ENCODE measurements at places on chromosomes 6 and 20.

DNA sequence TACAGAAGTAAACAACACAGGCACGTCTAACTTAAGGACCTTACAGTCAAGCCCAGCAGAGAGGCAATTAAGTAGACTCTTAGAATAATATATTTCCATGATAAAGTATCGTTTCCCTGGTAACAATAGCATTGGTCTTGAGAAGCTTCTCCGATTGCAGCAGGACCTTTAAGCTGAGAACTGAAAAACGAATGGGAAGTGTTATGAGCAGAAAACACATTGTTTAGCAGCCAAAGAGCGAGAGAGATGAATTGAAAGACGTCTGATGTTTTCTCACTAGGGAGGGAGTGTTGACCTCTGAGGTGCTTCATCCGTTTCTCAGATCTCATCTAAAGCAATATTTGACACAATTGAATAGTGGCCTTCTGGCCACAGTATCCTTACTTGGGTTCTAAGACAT is 855 bp downstream of the BYSL start:
- no peak for DNase-seq

DNA sequence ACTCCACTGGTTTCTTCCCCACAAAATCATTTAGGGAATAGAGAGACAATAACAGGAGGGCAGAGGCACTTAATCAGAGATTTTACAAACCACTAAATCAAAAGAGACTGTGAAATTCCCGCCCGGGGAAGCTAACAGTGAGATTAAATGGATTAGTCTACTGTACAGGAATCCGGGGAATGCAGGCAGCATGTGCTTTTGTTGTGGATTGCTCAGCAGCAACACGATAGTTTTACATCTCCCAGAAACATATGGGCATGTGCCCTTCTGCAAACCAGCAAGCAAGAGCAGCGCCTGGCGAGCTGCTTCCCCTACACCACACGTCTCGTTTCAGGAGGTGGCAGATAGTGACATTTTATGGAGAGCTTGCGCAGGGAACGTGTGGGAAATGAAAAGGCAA is 382.3 kb downstream of the CD83 start:
- DNase-seq, result peak; percentile 78

DNA sequence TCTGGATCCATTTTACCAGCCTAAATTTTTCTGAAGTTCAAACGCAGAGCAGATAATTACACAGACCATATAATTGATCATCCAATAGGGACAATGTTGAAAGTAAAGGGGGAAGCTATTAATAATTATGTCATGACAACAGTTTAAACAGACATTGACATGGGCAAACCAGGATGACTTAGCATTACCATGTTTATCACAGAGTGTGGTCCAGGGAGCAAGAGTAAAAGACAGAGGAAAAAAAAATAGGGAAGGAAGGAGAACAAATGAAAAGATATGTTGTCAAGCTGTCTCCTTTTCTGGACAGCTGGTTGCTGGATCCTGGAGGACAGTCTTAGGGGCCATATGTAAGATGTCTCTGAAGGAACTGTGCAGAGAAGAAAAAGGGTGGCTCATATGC is 69.4 kb upstream of the FBXL4 start:
- DNase-seq, result no peak

DNA sequence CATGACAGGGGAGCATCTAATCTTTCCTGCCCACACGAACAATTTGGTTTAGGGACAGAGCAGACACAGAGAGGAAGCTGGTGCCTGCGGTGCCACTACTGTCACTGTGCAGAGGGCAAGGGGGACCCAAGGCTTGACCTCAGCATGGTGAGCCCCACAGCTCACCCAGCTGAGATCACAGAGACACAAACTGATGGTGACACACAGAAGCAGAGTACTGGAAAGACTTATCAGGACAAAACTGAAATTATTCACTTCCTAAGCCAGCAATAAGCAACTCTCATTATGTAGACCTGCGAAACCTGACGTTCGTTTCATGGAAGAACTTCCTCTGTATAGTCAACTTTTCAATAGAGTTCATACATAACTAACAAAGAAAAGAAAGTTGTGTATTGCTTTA is 86.1 kb downstream of the HUS1B start:
- no peak for DNase-seq

GRCh38 chr20:52313341-52313963 is 121.9 kb upstream of the ZFP64 start:
- peak; percentile 60 for DNase-seq

DNA sequence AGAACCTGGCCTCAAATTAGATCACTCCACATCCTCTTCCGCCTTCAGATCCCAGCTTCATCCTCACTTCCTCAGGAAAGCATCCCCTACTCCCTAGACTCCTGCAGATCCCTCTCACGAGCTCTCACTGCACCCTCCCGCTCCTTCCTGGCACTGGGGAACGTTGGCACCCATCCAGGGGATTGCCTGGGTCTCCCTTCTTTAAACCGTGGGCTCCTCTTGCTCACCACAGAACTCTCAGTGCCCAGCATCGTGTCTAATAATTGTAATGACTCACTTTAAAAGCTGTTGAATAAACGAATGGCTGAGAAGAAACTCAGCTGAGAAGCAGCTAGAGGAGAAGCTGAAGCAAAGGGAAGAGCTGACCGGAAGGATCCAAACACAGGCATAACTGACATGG is 20.4 kb downstream of the ZC3H12D start:
- DNase-seq, result no peak

DNA sequence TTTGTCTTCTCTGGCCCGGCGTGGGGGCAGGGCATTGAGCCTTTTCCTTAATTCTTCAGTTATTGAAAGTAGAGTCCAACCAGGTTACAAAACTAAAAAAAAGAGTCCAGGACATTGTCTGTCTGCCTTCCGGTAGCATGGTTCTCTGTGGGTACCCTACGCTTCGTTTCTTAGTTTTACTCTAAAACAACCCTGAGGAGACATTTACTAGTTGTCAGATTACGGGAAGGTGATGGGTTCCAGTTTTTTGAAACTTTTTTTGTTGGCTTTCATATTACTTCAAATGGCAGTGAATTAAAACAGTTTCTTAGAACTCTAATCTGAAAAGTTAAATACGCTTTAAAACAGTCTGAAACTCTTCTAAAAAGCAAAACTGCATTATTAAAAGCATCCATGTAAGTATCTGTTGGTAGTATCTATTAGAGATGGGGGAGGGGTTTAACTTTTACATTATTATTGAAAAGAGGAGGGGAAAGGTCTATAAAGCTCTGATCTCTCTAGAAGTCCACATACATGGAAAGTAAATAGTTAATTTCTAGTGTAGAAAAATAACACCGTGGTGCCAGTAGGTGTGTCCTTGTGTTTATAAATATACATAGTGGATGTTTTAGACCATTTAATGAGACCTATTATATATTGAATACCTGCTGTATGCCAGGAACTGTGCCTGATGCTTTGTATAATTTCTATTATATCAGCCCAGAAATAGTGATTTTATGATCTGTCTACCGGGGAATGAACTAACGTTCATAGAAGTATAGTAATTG is 2.2 kb downstream of the BICRAL start:
- peak; percentile 27 for DNase-seq

DNA sequence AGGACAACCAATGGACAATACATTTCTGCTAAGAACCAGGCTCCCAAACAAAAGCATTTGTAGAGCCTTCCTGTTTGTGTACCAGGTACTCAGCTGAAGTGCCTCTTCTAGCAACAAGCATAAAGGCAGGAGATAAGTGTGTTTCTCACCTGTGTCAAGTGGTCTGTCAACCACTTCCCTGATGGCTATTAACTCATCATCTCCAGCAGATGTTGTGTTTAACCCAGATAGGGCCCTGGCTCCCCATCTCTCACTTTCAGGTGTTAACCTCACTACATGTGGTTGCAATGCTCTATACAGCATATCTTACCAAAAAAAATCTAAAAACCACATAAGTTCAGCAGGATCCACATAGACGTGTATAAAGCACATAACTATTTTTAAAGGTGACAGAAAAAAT is 9.6 kb upstream of the IL17A start:
- DNase-seq, result no peak
